ENCODE measurements at places on chromosomes 6 and 20.

GRCh38 chr6:112172540-112172939 is 81.8 kb downstream of the LAMA4 start:
- no peak for DNase-seq

- DNase-seq, result no peak
Measured at GRCh38 chr20:63857764-63858392, 3.4 kb upstream of the ABHD16B start.

DNA sequence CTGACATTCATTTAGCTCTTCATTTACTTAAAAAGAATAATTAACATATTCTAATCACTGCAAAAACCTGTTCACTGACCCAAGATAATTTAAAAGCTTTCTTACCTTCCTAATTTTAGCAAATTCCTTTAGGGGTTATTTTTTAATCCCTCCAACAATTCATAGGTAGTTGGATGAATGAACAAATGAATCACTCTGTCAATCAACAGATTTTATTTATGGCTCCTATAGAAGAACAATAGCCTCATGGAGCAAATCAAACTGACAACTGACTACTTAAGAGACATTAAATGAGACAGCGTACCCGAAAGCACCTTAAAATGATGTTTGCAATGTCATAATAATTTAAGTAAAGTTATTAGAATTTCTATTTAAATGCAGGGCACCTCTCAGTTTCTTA is 31.5 kb upstream of the GJA1 start:
- DNase-seq, result no peak

GRCh38 chr6:26223650-26224546 is 136.7 kb downstream of the HFE start:
- DNase-seq, result peak; percentile 94

- no peak for DNase-seq
Measured at GRCh38 chr20:31723069-31723318, 326 bp upstream of the BCL2L1 start.

DNA sequence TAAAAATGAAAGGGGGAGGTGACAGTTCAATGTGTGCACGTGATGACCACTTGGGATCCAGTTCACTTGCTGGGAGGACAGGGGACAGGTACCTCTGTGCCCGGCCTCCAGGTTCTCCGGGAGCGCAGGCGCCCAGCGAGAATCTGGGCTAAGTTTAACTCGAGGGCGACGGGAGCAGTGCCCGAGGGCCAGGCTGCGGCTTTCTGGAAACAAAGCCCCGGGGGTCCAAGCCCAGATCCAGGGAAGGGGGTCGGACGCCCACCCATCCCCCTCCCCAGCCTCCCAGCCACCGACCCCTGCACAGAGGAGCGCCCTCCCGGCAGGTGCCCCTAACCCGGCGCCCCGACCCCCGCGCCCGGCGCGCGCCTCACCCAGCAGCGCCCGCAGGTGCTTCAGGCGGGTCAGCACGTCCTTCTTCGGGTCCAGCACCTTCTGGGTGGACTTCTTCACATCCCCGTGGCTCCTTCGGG is 405 bp downstream of the RALGAPA2 start:
- DNase-seq, result no peak

DNA sequence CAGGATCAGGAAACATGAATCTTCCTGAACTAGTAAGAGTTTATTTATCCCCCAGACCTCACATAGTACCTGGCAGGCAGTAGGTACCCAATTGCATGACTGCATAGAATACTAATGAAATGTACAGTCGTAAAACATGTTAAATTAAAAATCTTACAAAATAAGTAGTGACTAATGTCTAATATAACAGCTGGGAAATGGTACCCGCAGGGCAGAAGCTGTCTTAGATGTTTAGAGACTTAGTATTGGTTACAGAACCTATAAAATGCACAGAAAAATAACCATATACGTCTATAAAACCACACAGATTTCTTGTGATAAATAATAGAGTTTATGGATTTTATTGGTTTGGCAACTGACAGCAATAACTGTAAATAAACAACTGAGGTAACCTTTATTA is 139.1 kb upstream of the GMDS start:
- no peak for DNase-seq

- no peak for DNase-seq
Measured at GRCh38 chr20:50052550-50053361, 60.2 kb downstream of the UBE2V1 start.

GRCh38 chr20:58224097-58224496 is 4.4 kb downstream of the ANKRD60 start:
- no peak for DNase-seq

- no peak for DNase-seq
Measured at GRCh38 chr6:20415712-20416454, 14.2 kb downstream of the E2F3 start.

GRCh38 chr6:134172020-134172705 is 119.7 kb upstream of the SLC2A12 start:
- peak; percentile 15 for DNase-seq

All from AG10803 (cell line).